Sciatic nerve (tissue), 2 donors: ENCODE measurements at places on chromosomes 13 and 19. TPM values are rescaled to one million over a fixed set of nuclear protein-coding genes. Genes with fewer than 3 reads are reported as not detected.

ZNF480 gene
- total RNA-seq: 13.7 TPM

ZNF699 gene
- total RNA-seq: 10.7 TPM

TDRD12 gene
- 0.40 TPM for total RNA-seq

ZNF100 gene
- total RNA-seq: 20.4 TPM

ZNF460 gene
- 80.5 TPM for total RNA-seq

IFNL1 gene
- not detected for total RNA-seq

FFAR1 gene
- total RNA-seq: not detected

GRCh38 chr13:40615619-40616018, 50.8 kb downstream of the FOXO1 start:
- no peak for DNase-seq

GRCh38 chr13:76472916-76473315, 413.3 kb downstream of the KCTD12 start:
- no peak for DNase-seq

GRCh38 chr19:10407096-10407495, 3.8 kb upstream of the CDC37 start:
- DNase-seq: no peak

- DNase-seq: no peak
Observed at GRCh38 chr13:48827709-48828108, 148.0 kb upstream of the FNDC3A start.

DNA sequence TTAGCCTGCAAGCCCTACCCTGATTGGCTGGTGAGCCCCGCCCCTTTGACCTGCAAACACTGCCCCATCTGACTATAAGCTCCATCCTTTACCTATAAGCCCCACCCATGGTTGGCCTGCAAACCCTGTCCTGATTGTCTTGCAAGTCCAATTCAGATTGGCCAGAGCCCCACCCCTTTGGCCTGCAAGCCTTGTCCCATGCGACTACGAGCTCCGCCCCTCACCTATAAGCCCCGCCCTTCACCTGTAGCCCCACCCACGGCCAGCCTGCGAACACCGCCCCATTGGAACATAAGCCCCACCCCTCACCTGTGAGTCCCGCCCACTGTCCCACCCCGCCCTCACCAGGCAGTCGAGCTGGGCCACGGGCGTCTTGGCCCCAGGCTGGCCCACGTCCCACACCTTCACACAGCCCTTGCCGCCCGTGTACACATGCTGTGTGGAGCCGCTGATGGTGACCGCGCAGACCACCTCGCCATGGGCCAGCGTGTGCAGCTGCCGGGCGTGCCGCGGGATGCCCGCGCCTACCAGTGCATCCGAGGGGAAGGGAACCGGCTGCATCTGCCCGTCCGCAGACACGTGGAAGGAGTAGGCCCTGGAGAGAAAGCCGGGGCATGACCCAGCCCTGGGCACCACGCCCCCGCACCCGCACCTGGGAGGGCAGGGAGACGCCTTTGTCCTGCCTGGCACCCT, 22.9 kb downstream of the TLE2 start:
- DNase-seq: no peak

DNA sequence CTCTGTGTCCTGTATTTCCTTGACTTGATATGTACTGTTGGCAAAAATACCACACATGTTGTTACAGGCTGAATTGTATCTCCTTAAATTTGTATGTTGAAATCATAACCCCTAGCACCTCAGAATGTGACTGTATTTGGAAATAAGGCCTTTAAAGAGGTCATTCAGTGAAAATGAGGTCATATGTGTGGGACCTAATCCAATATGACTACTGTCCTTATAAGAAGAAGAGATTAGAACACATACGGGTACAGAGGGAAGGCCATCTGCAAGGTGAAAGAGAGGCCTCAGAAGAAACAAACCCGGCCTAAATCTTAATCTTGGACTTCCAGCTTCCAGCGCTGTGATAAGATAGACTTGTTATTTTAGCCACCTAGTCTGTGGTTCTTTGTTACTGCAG, 202.5 kb downstream of the NUFIP1 start:
- no peak for DNase-seq

- DNase-seq: no peak
Observed at GRCh38 chr13:84894749-84895148, 904.5 kb downstream of the SLITRK6 start.

GRCh38 chr13:39315796-39316195, 277.5 kb downstream of the NHLRC3 start:
- DNase-seq: no peak

GRCh38 chr19:1613146-1613545, 7.9 kb upstream of the UQCR11 start:
- no peak for DNase-seq

DNA sequence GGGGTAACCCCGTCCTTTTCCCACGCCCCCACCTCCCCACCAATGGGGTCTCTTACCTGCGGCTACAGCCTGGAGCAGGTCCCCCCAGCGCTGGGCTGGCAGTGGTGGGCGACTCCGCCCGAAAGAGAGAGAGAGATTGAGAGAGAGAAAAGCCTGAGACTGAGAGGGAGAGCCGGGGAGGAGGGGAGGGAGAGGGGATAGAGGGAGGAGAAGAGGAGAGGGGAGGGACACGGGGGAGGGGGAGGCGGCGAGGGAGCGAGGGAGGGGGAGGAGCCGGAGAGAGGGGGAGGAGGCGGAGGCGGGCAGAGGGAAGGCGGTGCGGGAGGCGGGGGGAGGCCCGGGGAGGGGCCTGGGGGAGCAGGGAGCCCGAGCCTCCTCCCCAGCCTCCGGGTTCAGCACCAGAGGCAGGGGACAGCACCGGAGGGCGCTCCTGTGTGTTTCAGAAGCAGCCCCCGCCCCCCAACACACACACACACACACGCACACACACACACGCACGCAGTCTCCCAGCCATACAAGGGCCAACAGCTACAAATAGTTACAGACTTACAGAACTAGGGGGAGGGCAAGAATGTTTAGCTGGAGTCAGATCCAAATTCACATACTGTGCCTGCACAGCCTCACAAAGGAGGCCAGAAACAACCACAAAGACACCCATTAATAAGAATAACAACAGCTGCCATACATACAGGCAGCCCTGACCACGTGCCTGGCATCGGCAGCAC, at the start of gene SLC8A2:
SLC8A2 (minus strand) TSS at position 161 of the 725 bp plus-strand sequence. CDS start 5,490 bp downstream, outside the sequence.
- no peak for DNase-seq

DNA sequence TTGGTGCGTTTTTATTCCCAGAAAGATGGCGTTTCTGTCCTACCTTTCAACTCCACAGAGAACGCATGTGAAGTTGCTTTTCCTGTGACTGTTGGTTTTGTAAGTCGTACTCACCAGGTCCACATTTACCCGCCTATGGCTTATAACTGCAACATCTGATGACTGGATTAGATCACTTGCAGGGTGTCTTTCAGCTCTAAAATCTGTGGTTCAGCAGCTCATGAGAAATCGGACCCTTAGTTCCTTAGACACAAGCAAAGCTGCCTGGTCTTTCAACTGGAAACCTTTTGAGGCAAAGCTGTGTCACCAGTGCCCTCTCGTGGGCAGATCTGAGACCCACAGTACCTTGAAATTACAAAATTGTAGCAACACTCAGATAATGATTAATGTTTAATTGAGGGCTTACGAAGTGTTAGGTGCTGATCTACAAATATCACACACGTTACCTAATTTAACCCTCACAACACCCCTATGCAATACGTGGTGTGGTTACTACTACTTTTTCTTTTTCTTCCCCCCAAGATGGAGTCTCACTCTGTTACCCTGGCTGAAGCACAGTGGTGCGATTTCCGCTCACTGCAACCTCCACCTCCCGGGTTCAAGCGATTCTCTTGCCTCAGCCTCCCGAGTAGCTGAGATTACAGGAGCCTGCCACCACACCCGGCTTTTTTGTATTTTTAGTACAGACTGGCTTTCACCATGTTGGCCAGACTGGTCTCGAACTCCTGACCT, 65.4 kb downstream of the RUBCNL start:
- peak; percentile 78 for DNase-seq

DNA sequence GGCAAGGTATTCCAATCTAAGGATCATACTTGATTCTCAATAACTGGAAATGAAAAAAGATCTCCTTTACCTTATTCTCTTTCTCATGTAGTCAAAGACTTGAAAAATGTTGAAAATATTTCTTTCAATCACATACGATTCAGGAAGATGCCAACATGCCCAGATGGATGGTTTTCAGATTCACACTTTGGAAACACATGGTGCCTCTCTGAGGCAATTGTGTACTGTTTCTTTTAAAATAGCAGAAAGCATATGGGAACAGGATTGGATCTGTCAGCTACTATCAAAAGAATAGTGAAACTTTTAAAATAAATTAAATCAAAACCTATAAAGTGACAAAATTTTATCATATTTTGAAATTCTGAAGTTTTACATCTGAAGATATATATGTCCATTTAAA, 222.4 kb downstream of the SPRY2 start:
- DNase-seq: no peak

DNA sequence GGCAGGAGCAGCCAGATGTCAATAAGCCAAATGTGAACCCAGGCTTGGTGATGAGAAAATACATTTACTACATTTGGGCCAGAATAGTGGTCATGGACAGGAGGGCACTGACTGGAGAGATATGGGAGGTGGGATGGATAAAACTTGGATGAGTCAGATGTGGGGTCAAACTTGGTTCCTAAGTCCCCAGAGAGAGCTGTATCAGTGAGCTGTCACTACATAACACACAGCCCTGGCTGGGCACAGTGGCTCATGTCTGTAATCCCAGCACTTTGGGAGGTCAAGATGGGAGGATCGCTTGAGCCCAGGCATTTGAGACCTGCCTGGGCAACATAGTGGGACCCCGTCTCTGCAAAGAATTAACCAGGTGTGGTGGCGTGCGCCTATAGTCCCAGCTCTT, 51.6 kb upstream of the EHD2 start:
- no peak for DNase-seq

DNA sequence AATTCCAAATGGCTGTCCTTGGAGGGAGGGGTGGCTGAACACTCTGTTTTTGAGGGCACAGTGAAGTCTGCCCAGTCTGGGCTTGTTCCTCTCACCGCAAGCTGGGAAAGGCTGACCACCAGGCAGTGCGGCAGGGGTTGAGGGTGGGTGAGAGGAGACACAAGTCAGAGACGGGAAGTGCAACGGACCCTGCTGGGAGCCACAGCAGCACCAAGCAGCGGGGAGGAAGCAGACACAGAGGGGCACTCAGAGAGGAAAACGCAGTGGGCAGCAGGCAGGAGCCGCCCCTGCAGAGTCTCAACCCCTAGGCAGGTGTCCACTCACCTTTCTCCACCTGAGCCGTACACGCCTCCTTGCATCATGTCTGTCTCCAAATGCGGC, 15.6 kb downstream of the AKAP8L start:
- DNase-seq: peak; percentile 41
